ENCODE measurements at places on chromosomes 6 and 20.

GRCh38 chr6:107116328-107116892 lies 1.1 kb upstream of the BEND3 start:
- DNase-seq: peak; percentile 5

DNA sequence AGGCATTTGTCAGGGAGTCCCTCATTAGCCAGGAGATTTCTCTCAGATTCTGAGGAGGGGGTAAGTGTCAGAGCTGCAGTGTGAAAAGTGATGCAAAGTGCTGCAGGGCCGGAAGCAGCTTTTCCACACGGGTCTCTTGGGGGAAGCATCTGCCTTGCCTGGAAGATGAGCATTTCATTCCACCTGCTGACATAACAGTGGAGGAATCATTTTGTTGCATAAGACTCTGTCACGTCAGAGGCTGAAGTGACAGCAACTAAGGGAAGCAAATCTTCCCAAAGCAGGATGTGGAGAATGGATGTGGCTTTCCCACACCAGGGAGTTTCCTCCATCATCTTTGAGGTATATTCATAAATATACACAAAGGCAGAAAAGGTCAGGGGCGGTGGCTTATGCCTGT lies 22.8 kb downstream of the DCBLD1 start:
- no peak for DNase-seq

DNA sequence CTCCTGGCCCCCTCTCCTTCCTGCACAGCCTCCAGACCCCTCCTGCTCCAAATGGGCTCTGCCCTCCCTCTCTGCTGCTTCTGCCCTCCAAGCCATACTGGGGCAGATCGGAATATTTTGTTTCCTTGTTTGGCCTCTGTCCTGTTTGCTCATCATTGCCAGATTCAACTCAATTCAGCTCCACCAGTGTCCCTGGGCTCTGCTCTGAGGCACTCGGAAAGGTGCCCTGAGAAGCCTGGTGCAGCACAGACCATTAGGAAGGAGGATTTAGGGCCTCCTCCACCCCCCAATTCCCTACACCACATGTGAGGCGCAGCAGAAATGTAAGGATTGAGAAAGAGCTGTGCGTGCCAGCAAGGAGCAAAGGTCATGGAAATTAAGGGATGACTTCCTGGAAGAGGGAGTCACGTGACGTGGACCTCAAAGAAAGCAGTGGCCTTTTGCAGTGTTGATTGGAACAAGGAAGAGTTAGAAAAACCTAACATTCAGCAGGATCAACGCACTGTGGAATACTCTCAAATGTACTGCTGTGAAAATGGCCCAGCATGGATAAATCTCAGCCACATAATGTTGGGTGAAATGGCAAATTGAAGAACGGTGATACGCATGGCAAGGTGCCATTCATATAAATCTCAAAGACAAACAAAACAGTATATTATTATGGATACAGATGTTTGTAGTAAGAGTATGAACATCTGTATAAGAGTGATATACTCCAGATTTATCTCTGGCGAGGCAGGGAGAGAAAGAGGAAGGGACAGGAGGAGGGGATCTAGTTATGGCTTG lies 229.5 kb upstream of the RNF24 start:
- DNase-seq: no peak

DNA sequence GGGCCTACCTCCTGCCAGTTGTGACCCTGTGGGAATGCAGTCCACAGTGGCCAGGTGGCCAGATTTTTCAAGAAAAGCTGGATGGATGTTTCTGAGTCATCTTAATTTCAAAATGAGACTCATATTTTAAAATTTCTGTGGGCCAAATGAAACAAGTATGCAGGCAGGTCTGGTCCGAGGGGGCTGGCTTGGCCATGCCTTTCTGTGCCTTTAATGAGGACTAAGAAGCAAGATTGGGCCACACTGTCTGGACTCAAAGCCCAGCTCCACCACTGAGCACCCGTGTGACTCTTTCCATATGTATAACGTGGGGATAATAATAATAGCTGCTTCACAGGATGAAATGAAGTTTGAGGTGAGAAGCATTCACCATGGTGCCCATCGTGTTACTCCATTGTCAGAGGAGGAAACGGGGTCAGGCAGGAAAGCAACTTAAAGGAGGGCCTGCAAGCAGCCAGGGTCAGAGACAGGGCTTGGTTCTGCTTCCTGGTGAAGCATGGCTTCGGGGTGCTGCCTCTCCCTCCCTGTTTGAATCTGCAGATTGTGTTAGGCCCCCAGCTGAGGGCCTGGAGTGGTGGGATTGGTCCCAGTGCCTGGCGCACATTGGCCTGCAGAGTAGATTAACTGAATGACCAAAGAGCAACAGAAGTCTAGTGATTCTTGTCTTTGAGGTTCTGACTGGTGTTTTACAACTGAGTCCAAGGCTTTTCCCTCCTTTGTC lies 3.8 kb downstream of the SOX12 start:
- DNase-seq: no peak

GRCh38 chr20:19786311-19786710 lies 28.3 kb downstream of the RIN2 start:
- DNase-seq: no peak

- DNase-seq: no peak
Observed at GRCh38 chr6:157983406-157984119, 1.9 kb downstream of the SYNJ2 start.

DNA sequence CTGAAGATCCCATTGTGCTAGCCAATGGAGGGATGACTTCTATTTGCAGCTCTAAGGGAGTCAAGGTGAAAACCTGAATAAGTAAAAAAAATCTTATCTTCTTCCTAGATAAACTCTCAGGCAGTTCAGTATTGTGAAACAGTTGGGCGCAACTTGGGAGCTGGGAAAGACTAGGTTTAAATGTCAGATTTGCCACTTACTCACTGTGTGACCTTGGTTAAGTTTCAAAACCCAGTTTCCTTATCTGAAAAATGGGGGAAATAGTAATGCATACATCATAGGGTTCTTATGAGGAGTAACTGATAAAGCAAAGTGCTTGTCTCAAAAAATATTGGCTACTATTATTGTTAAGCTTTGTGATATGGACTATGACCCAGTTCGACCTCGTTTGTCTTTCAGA lies 88.8 kb downstream of the CD83 start:
- no peak for DNase-seq

DNA sequence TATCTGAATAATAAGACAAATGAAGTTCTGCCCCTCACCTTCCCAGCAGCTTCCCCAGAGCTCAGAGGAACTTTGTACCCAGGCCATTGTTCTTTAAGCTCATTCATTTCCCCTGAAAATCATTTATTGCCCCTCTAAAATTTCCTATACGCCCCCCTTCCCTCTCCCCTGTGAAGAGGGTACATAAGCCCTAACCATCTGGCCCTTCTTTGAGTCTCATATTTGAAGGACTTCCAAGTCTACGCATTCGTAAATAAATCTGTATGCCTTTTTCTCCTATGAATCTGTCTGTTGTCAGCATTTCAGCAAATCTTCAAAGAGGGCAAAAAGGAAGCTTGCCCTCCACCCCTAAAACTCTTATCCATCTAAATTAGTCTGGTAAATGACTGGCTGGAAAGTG lies 73.1 kb upstream of the DST start:
- DNase-seq: no peak

DNA sequence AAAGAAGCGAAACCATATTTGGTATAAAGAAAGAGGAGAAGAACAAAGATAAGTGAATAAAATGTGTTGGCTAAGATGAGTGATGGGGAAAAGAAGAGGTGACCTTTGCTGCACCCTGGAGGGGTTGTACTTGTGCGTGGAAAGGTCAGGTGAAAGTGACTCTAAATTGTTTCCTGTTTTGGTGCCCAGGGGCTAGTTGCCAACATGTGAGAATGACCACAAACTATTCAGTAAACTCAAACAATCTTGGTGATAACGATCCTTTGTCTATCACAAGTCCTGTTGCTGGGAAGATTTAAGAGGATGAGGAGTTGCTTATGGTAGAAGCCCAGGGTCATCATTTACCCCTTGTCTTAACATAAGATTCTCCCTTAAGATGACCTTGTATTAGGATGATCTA lies 57.9 kb downstream of the ADGRF5 start:
- no peak for DNase-seq

DNA sequence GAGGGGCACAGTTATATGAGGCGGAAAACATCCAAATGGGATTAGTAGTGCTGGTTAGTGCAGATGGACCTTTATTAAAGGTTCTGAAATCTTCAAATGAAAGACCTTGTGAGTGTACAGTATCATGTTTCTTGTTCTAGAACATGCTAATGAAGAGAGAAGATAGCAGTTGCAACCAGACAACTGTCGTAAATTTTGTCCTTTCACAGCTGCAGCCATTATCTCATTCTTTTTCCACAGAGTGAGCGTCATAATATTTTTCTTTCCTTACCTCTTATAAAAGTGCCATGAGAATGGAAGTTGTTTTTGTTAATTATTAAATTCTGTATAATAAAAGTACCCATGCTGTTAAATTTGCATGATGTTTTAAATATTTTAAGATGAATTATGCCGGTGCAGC lies 4.4 kb upstream of the C6orf163 start:
- DNase-seq: no peak

DNA sequence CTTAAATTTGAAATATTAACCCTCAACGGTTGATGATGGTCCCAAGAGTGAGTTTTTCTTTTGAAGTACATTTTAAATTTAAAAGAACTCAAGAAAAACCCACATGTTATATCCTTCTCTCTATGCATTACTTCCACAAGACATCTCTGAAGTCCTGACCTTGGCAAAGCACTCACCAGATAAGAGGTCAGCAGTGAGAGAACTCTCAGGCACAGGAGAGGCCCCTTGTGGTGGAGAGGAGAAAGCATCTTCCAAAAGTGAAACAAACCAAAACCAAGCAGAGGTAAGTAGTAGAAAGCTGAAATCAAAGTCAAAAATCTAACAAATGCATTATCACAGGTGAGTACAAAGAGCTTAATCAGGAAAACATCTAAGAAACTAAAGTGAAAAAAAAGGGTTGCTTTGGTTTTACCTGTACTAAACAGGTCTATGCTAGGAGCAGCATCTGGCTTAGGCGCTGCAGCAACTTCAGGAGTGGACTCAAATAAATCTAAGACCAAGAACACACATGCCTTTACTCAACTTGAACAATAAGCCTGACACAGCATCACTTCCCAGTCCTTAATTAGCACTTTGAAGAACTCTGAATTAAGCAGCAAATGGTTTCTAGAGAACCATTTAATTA lies 80.5 kb downstream of the PRSS35 start:
- DNase-seq: no peak

Data from stimulated activated CD4-positive, alpha-beta T cell treated with anti-CD3 and anti-CD28 coated beads, Interleukin-4, amount 100 ng/mL, for 1 hour (primary cell).